ENCODE measurements at places on chromosomes 1 and 21. TPM values are rescaled to one million over a fixed set of nuclear protein-coding genes. Genes with fewer than 3 reads are reported as not detected.

DNA sequence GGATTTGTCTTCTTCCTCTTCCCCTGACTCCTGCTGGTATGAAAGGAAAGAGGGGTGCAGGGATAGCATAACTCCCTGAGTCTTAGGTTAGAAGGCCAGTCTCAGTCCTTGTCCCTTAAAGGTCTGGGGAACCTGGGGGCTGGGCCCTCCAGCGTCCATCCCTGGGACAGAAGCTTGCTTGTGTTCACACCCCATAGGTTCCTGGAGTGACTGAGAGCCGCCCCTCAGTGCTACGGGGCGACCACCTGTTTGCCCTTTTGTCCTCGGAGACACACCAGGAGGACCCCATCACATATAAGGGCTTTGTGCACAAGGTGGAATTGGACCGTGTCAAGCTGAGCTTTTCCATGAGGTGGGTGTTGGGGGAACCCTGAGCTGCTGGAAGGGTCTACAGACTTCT is 13.1 kb downstream of the RHOC start:
- H3K4me3 ChIP-seq = no peak overlapping the region
- peaks cover 6% of the 10 kb centered on the region for H3K4me1 ChIP-seq
- peaks cover 65% of the 10 kb centered on the region for H3K36me3 ChIP-seq
- H3K27ac ChIP-seq = no peak overlapping the region

The THEM5 gene
- total RNA-seq = not detected

DNA sequence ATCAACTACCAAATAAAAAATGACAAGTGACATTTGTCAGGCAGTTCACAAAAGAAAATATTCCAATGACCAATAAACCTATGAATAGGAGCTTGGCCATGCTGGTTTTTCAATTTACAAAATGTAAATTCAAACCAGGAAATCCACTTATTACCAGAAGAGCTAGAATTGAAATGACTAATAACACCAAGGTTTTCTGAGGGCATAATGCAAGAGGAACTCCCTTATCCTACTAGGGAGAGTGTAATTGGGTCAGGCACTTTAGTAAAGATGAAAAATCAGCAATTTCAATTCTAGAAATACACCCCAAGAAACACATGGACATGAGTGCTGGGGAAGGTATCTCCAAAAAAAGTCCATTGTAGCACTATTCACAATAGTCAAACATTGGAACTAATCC is 16.7 kb upstream of the TIAM1 start:
- H3K27ac ChIP-seq = no peak overlapping the region
- DNase-seq = no peak
- peaks cover 3% of the 10 kb centered on the region for H3K4me1 ChIP-seq

- H3K4me3 ChIP-seq = peak overlapping the region; percentile 10
- no peak overlapping the region for H3K27ac ChIP-seq
- H3K4me1 ChIP-seq = peaks cover 19% of the 10 kb centered on the region
- DNase-seq = peak; percentile 89
These were observed 38.9 kb upstream of the ZBTB18 start for GRCh38 chr1:244012202-244012601.

The IGSF3 gene
- 4.6 TPM for total RNA-seq

DNA sequence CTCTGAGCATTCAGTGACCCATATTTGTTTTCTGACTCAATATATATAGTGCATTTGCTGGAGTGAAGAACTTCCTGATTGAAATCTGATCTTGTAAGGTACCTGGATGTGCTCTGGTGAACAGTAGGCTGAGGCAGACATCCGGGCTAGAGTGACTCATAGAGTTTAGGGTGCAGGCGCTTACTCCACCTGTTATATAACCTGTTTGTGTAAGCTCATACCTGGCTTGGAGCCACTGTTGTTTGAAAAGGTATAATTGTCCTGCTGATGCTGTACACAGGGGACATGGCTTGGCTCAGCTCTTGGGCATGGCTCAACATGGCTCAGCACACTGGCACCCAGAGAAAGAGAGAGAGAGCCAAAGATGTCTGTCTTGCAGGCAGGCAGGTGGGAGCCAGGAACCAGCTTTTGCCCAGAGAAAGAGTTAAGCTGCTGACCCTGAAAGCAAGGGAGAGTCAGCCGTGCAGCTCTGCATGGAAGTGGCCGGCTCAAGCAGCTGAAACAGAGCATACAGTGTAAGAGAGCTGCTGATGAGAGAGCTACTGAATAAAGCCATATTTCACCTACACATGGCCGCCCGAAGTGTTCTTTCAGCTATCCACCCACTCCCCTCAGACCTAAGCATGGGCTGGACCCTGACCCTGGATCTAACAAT is 43.2 kb downstream of the GJA5 start:
- H3K4me1 ChIP-seq = peaks cover 23% of the 10 kb centered on the region
- no peak overlapping the region for H3K4me3 ChIP-seq
- H3K27ac ChIP-seq = no peak overlapping the region
- no peaks in the 10 kb centered on the region for H3K36me3 ChIP-seq
- peak; percentile 88 for DNase-seq

DNA sequence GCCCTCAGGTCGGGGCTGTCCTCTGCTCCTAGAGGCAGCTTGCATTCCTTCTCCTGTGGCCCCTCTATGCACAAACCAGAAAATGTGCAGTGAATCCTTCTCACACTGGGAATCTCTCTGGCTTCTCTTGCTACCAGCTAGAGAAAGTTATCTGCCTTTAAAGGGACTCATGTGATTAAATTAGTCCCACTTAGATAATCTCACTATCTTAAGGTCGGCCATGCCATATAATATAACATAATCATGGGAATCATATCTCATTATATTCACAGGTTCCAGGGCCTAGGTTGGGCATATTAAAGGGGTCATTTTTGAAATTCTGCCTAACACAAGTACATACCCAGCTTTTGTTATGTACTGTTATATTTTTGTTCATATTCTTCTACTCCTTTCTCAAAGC is 31.4 kb downstream of the PTGFR start:
- H3K4me3 ChIP-seq = no peak overlapping the region
- peaks cover 6% of the 10 kb centered on the region for H3K36me3 ChIP-seq
- H3K27me3 ChIP-seq = no peaks in the 10 kb centered on the region
- no peak overlapping the region for H3K27ac ChIP-seq

GRCh38 chr1:43147625-43148327 is 24.3 kb downstream of the EBNA1BP2 start:
- H3K36me3 ChIP-seq = no peaks in the 10 kb centered on the region
- H3K4me1 ChIP-seq = peaks cover 17% of the 10 kb centered on the region

The LIN28A gene
- not detected for total RNA-seq

The OR2L5 gene
- total RNA-seq = not detected

GRCh38 chr1:167599957-167600581 is 30.0 kb upstream of the RCSD1 start:
- H3K36me3 ChIP-seq = peaks cover 6% of the 10 kb centered on the region
- no peaks in the 10 kb centered on the region for H3K27me3 ChIP-seq
- H3K4me3 ChIP-seq = no peak overlapping the region
- peak; percentile 75 for DNase-seq
- H3K27ac ChIP-seq = no peak overlapping the region

The HSD11B1 gene
- total RNA-seq = 0.39 TPM

DNA sequence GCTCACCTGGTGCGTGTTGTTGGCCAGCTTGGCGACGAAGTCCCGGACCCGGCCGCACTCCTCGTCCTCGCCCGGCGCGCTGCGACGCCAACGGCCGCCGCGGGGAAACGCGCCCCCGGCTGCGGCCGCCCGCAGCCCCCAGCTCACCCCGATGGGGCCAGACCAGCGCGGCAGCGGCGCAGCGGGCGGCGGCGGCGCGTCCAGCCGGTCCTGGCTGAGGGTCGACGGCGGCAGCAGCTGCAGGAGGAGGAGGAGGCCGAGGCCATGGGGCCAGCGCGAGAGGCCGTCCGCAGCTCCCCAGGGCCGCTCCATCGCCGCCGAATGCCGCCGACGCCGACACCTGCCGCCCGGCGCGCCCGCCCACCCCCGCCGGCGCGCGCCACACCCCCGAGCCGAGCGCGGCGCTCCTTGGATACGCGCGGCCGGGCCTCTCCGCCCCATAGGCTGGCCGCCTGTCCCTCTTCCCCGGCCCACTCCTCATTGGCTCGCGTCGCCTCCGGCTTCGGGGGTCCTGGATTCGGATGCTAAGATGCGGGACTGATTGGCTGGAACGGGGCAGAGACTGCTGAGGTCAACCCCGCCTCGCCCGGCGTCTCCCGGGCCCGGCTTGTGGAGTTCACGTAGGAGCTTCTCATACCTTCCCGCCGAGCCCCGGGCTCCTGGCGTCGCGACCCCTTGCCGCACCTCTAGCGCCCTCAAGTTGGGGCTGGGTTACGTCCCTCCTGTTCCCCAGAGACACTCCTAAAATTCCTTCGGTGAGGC is at the start of gene SORT1:
TSS of gene SORT1 (minus strand) at position 338 of the 762 bp plus-strand sequence. CDS start at position 312, 26 bp downstream.
- H3K27me3 ChIP-seq = no peaks in the 10 kb centered on the region
- H3K36me3 ChIP-seq = peaks cover 20% of the 10 kb centered on the region
- DNase-seq = peak; percentile 77
- H3K4me1 ChIP-seq = peaks cover 24% of the 10 kb centered on the region
- peak within 1 kb of the TSS; percentile 78 for H3K4me3 ChIP-seq

The FCER1G gene
- total RNA-seq = 2.1 TPM

- peaks cover 2% of the 10 kb centered on the region for H3K27me3 ChIP-seq
- no peaks in the 10 kb centered on the region for H3K4me1 ChIP-seq
- H3K36me3 ChIP-seq = no peaks in the 10 kb centered on the region
- no peak overlapping the region for H3K4me3 ChIP-seq
- no peak overlapping the region for H3K27ac ChIP-seq
These were observed 134.0 kb downstream of the DMRTB1 start for GRCh38 chr1:53592985-53593757.

The CDC7 gene
- total RNA-seq = 4.0 TPM

DNA sequence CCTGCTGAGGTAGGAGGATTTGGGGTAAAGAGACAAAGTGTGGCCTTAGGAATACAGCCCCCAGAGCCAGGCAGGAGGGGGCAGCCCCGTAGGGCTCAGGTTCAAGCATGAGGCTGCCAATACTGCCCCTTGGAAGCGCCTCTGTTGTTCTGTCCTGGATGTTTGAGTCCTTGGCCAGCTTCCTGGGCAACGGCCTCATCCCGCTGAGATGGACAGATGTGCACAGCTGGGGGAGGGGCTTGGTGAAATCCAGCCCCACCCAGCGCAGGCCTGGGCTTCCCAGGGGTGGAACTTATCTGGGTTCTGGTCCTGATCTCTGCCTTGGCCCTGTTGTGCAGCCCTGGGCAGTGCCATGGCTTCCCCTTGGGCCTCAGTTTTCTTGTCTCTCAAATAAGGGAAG is 34.8 kb upstream of the MAN1C1 start:
- peaks cover 5% of the 10 kb centered on the region for H3K4me1 ChIP-seq
- no peaks in the 10 kb centered on the region for H3K36me3 ChIP-seq

GRCh38 chr1:181349512-181349911 is 133.8 kb upstream of the CACNA1E start:
- no peak overlapping the region for H3K4me3 ChIP-seq
- DNase-seq = no peak
- no peaks in the 10 kb centered on the region for H3K27me3 ChIP-seq
- no peaks in the 10 kb centered on the region for H3K4me1 ChIP-seq

The C4BPA gene
- not detected for total RNA-seq

GRCh38 chr1:201599548-201599947 is 60.6 kb downstream of the NAV1 start:
- no peaks in the 10 kb centered on the region for H3K27me3 ChIP-seq
- DNase-seq = no peak
- peaks cover 10% of the 10 kb centered on the region for H3K36me3 ChIP-seq
- H3K4me3 ChIP-seq = no peak overlapping the region

The KLF17 gene
- not detected for total RNA-seq

- H3K27me3 ChIP-seq = no peaks in the 10 kb centered on the region
- H3K4me3 ChIP-seq = no peak overlapping the region
- no peaks in the 10 kb centered on the region for H3K4me1 ChIP-seq
- DNase-seq = no peak
- no peaks in the 10 kb centered on the region for H3K36me3 ChIP-seq
- H3K27ac ChIP-seq = no peak overlapping the region
These were observed 26.3 kb downstream of the MTARC1 start for GRCh38 chr1:220813013-220813412.

The NTMT2 gene
- not detected for total RNA-seq

DNA sequence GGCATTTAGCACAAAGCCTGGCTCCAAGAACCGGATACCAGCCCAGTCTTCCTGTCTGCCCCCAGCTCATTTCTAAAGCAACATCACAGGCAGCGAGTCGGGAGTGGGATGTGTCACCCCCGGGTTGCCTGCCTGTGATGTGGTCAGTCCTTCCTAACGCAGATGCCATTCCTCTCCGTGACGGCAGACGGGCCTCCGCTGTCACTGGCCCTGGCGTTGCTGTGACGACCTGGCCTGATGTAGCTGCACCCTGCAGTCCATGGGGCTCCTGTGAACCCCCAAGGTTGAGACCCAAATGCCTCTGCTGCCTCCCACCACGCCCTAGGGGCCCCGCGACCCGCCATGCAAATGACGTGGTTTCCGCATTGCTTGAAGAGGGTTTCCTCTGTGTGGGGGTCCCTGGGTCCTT is 12.3 kb downstream of the TNFRSF1B start:
- peaks cover 6% of the 10 kb centered on the region for H3K4me1 ChIP-seq
- H3K27ac ChIP-seq = no peak overlapping the region
- DNase-seq = no peak
- no peaks in the 10 kb centered on the region for H3K36me3 ChIP-seq
- no peak overlapping the region for H3K4me3 ChIP-seq
- H3K27me3 ChIP-seq = peaks cover 27% of the 10 kb centered on the region

GRCh38 chr1:108815566-108815965 is 41.3 kb downstream of the AKNAD1 start:
- peaks cover 9% of the 10 kb centered on the region for H3K36me3 ChIP-seq
- peak overlapping the region; percentile 100 for H3K27ac ChIP-seq
- H3K4me3 ChIP-seq = peak overlapping the region; percentile 68
- H3K27me3 ChIP-seq = no peaks in the 10 kb centered on the region

- no peak within 1 kb of the TSS for H3K27ac ChIP-seq
- no peaks in the 10 kb centered on the region for H3K27me3 ChIP-seq
- H3K36me3 ChIP-seq = no peaks in the 10 kb centered on the region
- DNase-seq = no peak
- no peaks in the 10 kb centered on the region for H3K4me1 ChIP-seq
- peak within 1 kb of the TSS; percentile 21 for H3K4me3 ChIP-seq
These were observed at the start of gene KIAA1614 for GRCh38 chr1:180912801-180913565. Gene KIAA1614 (plus strand): TSS chr1:180912897. CDS start chr1:180913244, 347 bp downstream.

- peaks cover 7% of the 10 kb centered on the region for H3K36me3 ChIP-seq
- H3K27me3 ChIP-seq = peaks cover 15% of the 10 kb centered on the region
- peak; percentile 3 for DNase-seq
- H3K4me1 ChIP-seq = no peaks in the 10 kb centered on the region
These were observed 48.3 kb downstream of the HUNK start for GRCh38 chr21:31921079-31921478.

The RASSF5 gene
- 8.3 TPM for total RNA-seq

- no peaks in the 10 kb centered on the region for H3K36me3 ChIP-seq
- no peak for DNase-seq
- no peak overlapping the region for H3K27ac ChIP-seq
- no peak overlapping the region for H3K4me3 ChIP-seq
- H3K27me3 ChIP-seq = no peaks in the 10 kb centered on the region
These were observed 130.4 kb downstream of the SETD4 start for GRCh38 chr21:35929901-35930300.

GRCh38 chr21:23111070-23111600 is 2112.9 kb downstream of the NCAM2 start:
- no peaks in the 10 kb centered on the region for H3K36me3 ChIP-seq
- no peaks in the 10 kb centered on the region for H3K27me3 ChIP-seq
- no peak overlapping the region for H3K27ac ChIP-seq
- no peaks in the 10 kb centered on the region for H3K4me1 ChIP-seq
- H3K4me3 ChIP-seq = no peak overlapping the region
- no peak for DNase-seq

Measured in MCF 10A (cell line).